Activated gamma-delta T cell treated with Interleukin-2 at 50 U/mL for 16 hours (primary cell): ENCODE measurements at places on chromosomes 3 and 15.

DNA sequence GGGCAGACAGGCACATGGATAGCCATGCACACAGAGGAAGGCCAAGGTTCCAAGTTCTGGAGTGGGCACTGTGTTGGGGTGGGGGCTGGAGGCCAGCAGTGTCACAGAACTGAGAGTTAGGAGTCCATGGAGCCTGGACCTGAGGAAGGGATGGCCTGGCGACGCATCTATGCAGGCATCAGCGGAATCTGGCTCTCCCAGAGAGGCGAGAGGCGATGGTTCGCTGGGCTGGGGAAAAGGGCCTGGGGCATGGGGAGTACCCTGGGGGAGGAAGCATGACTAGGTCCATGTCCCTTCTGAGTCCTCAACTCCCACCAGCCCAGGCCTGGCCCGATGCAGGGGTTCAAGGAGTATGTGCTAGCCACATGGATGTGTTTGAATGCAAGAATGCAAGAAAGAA lies 192.8 kb upstream of the LINGO1 start:
- no peak for DNase-seq

DNA sequence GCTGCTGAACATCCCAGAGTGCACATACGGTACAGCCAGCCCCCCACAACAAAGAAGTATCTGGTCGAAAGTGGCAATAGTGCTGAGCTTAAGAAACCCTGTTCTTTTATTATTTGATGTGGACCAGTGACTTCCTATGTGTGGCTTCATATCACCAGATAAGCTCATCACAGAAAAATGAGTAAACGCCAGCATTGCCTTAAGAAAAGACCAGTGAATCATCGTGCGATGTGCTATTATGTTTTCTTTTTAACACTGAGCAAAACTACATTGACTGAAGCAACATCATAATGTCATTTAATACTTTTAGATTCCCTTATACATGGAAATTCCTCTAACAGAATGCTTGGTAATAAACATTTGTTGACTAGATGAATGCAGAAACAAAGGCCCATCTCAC lies 45.2 kb upstream of the ARRDC4 start:
- no peak for DNase-seq

DNA sequence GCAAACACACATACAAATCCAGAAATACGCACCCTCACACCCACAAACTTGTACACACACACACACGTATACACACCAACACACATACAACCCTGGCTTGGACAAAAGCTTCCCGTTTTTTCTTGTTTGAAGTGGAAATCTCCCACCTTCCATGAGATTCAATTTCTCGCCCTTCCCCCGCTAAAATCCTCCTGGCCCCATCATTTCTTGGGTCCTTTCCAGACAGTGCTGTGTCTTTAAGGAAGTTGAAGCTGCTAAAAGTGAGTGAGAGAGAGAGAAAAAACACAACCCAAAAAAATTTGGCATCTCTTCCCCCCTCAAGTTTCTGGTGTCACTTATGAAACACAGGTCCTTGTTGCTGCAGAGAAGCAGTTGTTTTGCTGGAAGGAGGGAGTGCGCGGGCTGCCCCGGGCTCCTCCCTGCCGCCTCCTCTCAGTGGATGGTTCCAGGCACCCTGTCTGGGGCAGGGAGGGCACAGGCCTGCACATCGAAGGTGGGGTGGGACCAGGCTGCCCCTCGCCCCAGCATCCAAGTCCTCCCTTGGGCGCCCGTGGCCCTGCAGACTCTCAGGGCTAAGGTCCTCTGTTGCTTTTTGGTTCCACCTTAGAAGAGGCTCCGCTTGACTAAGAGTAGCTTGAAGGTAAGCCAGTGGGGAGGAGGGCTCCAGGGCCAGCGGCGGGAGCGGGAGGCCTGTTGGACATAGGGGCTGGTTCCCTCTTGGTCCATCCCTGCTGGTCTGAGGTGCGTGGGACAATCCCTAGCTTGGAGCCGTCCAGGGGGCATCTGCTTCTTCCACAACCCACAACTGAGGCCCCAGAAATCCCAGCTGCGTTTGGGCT lies at the start of gene ISLR:
ISLR (plus strand) TSS at position 331 of the 839 bp plus-strand sequence. CDS start 1,149 bp downstream, outside the sequence.
- DNase-seq = no peak

DNA sequence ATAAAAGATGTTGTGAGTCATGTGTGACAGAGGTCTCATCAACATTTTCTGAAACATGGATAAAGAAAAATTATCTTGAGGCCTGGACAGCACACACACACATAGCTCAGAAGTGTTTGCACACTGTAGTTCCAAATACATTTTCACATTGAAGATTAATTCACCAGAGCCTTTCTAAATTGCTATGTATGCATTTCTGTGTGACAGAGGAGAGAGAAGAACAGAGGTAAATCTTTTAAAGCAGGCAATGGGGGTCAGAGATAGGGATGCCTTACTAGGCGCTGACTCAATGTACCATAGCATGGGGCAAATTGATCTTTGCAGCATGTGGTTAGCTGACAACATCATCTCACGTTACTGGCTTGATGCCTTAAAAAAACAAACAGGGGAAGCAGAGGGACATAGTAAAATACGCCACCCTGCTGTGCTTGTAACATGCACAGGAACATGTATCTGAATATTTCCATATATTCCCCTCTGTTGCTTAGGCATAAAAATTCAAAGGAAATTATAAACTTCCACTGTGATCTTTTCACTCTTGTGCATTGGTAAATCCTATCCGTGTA lies 7.7 kb downstream of the POU1F1 start:
- DNase-seq = no peak

DNA sequence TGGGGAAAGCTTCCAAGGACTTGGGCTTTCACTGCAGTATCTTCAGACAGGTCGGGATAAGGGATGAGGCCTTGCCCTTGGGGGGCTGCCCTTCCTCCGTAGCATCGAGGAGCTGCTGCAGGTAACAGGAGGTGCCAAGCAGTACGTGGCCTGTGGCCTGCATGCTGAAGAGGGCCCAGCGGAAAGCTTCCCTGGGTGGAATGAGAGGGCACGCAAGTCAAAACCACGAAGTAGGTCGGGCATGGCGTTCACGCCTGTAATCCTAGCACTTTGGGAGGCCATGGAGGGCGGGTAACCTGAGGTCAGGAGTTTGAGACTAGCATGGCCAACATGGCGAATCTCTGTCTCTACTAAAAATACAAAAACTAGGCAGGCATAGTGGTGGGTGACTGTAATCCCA lies 12.9 kb downstream of the CIDEC start:
- DNase-seq = no peak

- no peak for DNase-seq
Observed at GRCh38 chr15:67479781-67480505, 41.0 kb upstream of the C15orf61 start.

- no peak for DNase-seq
Observed at GRCh38 chr15:92527197-92527596, 128.4 kb downstream of the FAM174B start.

GRCh38 chr15:79381593-79381992 lies 50.5 kb upstream of the MINAR1 start:
- DNase-seq = no peak

- no peak for DNase-seq
Observed at GRCh38 chr3:13788522-13789424, 91.1 kb downstream of the WNT7A start.

DNA sequence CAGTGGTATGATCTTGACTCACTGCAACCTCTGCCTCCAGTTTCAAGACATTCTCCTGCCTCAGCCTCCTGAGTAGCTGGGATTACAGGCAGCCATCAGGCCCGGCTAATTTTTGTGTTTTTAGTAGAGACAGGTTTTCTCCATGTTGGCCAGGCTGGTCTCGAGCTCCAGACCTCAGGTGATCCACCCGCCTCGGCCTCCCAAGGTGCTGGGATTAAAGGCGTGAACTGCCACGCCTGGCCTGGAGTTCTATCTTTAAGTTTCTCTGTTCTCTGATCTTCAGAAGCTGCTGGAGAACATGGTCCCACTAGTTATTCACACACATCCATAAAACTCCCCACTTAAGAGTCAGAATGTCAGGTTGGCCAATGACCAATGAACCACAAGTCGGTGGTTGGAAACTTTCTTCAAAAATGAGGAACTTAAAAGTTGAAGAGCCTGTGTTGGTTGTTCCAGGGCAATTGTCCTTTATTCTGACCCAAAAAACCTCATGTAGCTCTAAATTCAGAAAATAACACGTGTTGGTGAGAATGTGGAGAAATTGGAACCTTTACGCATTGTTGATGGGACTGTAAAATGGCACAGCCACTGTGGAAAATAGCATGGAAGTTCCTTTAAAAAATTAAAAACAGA lies 55.9 kb upstream of the PIK3CB start:
- DNase-seq = no peak

GRCh38 chr15:48021336-48022086 lies 99.3 kb upstream of the SLC24A5 start:
- DNase-seq = no peak

DNA sequence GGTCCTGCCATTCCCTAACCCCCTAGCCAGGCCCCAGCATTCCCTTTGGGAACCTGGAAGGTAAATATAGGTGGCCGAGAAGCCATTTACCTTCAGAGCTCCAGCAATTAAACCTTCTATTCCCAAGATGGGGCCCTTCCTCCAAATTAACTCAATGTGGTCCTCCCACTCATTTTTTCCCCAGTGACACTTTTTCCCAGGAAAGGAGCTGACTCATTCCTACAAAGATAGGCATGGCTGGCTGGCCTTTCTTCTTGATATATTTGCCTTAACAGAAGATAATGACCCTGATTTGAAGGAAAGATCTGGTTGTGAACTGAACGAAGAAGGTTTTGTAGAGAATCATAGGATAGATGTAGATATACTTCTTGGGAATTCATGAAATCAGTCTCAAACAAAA lies 279.0 kb upstream of the VEPH1 start:
- no peak for DNase-seq

GRCh38 chr15:65783872-65784271 lies 8.2 kb downstream of the DENND4A start:
- DNase-seq = no peak

GRCh38 chr3:178381555-178381954 lies 154.7 kb upstream of the KCNMB2 start:
- no peak for DNase-seq
